Hematopoietic multipotent progenitor cell treated with erythropoietin and hydrocortisone succinate and interleukin-3 and kit ligand, for 4 days (in vitro differentiated cells): ENCODE measurements at places on chromosomes 16 and 17.

- DNase-seq, result no peak
Measured at GRCh38 chr16:28879261-28879840, 1.1 kb downstream of the ATP2A1 start.

- no peak for DNase-seq
Measured at GRCh38 chr16:54577651-54578128, 291.1 kb upstream of the IRX3 start.

- no peak for DNase-seq
Measured at GRCh38 chr16:79411357-79411756, 189.2 kb downstream of the MAF start.

GRCh38 chr16:54405478-54405877 lies 118.9 kb upstream of the IRX3 start:
- no peak for DNase-seq

- DNase-seq, result no peak
Measured at GRCh38 chr16:72443809-72444208, 271.9 kb upstream of the PMFBP1 start.

DNA sequence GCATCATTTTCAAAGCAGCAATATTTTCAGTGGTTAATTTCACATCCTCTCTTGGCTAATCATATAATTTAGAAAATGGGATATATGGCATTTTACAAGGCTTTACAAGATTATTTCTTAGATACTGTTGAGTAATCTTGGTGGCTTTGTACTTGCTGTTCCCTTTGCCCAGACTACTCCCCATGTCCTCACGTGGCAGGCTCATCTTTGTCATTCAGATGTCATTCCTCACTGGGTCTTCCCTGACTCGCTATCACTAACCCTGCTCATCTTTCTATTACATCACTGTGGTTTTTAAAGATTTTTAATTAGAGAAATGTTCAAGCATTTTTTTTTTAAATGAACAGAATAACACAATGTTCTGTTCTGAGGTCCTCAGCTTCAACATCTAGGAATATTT lies 240.0 kb upstream of the IRX5 start:
- no peak for DNase-seq

- DNase-seq, result no peak
Measured at GRCh38 chr16:89392881-89393737, 97.3 kb downstream of the ANKRD11 start.

- DNase-seq, result no peak
Measured at GRCh38 chr17:16005636-16006035, 6.0 kb downstream of the TTC19 start.

GRCh38 chr16:716200-716568 lies 1.3 kb downstream of the METRN start:
- DNase-seq, result no peak

- peak; percentile 80 for DNase-seq
Measured at GRCh38 chr17:81513372-81513752, 763 bp upstream of the ACTG1 start.

GRCh38 chr16:54628796-54629625 lies 301.7 kb upstream of the IRX5 start:
- DNase-seq, result no peak

- no peak for DNase-seq
Measured at GRCh38 chr17:8967861-8968260, 2.4 kb upstream of the PIK3R5 start.

DNA sequence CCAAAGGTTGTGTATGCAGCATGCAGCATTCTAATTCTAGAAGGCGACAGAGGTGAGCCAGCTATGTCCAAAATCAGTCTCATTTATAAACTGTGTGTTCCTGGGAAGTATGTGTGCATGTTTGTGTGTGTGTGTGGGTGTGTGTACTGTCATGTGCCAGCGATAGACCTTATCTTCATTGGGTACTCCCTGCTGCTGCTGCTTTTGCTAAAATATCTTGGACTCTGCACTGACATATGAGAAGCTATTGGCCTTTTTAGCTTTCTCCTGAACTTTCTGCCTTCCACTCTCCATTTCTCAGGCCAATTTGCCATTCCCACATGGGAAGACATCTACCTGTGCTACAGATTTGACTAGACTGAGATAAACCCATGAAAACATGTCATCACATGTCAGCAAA lies 2.0 kb upstream of the LPO start:
- peak; percentile 21 for DNase-seq

GRCh38 chr16:30710971-30711370 lies 12.0 kb downstream of the SRCAP start:
- no peak for DNase-seq

- DNase-seq, result peak; percentile 72
Measured at GRCh38 chr17:76107509-76107908, 3.9 kb upstream of the EXOC7 start.

GRCh38 chr17:42010898-42011516 lies 6.2 kb downstream of the DNAJC7 start:
- DNase-seq, result peak; percentile 63
